Fibroblast of skin of left quadriceps (primary cell): ENCODE measurements at places on chromosomes 6 and 20.

DNA sequence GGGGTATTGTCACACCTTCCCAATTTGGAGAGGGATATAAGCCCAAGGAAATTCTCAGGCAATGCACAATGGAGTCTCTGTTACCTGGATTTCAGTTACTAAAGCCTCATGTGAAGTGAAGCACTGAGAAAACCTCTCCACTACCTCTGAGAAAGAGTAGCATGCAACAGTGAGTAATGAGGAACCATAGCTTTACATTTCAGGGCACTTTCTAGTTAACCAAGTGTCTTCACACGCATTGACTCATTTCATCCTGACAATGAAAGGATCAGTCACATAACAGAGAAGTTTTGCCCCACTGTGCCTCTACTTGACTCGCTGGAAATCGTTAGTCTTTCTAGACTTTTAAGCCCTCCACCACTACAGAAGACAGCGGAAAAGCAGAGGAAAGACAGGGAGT, 86.2 kb upstream of the ARID1B start:
- DNase-seq, result no peak

DNA sequence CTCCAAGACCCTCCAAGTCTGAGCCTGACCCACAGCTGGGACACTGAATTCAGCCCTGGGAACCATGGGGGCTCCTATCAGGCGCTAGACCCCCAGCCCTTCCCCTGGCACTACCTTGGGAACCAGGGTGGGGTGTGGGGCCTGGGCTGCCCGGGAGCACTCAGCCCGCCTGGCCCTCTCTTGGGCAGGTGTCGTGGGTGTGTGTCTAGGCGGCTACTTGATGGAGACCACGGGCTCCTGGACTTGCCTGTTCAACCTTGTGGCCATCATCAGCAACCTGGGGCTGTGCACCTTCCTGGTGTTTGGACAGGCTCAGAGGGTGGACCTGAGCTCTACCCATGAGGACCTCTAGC, 14.6 kb downstream of the SLC17A9 start:
- no peak for DNase-seq

DNA sequence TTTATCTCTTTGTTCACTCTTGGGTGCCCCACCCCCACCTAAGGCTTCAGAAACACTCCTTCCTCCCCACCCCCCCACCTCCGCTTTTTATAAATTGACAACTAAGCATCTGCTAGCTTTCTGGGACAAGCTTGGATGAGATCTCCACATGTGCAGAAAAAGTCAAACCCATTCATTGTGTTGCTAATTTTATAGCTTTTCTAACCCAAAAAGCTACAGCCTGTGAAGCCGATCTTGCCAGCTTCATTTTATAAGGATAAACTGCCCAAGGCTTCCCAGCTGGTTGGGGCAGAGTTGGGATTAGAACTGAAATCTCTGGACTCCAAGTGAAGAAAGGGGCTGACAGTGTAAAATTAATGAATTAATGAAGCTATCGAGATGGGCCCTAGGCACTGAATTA, 24.1 kb downstream of the BPIFB4 start:
- DNase-seq, result no peak

GRCh38 chr6:19413323-19413722, 423.8 kb upstream of the ID4 start:
- DNase-seq, result peak; percentile 32

- DNase-seq, result peak; percentile 5
Observed at GRCh38 chr6:579339-579738, 77.6 kb downstream of the HUS1B start.

DNA sequence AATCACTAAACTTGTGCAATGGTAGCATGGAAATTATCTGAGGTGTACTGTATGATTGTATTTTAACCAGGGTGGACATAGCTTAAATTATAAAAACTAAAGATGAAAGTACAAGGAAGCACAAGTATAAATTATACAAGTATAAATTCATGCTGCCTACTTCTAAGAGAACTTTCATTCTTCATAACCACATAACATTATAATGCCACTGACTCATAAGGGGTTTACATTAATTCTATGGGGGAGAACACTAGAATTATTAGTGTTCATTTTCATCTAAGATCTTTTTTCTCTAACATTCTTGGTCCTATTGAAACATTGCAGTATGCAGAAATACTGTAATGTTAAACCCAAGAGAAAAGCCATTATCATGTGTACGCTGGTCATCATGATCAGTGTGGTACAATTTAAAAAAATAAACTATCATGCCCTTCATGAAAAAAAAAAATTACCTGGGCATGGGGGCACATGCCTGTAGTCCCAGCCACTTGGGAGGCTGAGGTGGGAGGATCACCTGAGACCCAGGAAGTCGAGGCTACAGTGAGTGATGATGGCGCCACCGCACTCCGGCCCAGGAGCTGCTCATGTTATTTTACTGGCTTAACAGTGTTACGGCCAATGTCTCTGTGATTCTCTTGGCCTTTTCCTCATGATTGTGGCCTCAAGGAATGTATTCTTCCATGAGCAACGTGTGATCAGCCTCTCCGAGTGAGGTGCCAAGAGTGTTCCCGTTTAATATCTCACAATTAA, 25.9 kb upstream of the AHCY start:
- peak; percentile 9 for DNase-seq

- DNase-seq, result no peak
Observed at GRCh38 chr20:53855733-53856132, 214.7 kb downstream of the BCAS1 start.

DNA sequence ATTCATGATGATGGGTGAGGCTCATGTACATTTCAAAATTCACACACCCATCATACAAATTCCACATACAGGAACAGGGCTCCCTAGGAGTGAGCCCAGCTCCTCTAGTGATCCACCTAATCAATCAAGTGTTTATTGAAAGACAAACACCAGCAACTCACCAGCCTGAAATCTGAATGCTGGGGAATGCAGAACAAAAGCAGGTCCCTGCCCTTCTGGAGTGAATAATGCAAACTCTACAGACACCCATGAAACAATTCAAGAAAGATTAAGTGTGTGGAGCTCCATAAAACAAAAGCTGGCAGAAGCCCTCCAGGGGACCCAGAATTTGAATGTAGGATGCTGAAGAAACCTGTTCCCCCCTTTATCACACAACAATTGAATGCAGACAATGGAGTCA, 396.7 kb upstream of the JARID2 start:
- no peak for DNase-seq

DNA sequence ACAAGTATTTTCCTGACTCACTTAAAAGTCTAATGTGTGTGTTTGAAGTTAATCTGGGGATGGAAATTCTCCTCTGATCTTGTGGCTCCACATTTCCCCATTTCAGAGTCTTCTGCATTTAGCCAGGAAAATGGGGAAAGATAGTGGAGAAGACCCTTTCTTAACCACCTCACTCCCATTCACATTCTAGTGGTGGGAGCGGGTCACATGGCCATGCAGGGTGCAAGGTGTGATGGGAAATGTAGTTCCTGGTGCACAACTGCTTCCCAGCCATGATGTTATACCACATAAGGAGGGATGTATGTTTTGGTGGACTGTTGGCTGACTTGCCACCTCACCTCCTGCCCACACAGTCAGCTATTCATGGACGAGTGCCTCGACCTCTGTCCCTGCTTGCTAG, 61.8 kb downstream of the BANF2 start:
- no peak for DNase-seq

DNA sequence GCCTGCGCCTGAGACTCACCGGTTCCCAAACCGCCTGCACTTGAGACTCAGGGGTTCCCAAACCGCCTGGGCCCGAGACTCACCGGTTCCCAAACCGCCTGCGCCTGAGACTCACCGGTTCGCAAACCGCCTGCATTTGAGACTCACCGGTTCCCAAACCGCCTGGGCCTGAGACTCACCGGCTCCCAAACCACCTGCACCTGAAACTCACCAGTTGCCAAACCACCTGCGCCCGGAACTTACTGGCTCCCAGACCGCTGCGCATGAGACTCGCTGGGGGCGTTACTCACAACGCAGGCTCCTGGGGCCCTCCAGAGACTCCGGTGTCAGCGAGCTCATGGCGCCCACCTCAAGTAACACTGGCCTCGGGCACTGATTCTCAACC, 90.2 kb downstream of the DACT2 start:
- DNase-seq, result no peak

DNA sequence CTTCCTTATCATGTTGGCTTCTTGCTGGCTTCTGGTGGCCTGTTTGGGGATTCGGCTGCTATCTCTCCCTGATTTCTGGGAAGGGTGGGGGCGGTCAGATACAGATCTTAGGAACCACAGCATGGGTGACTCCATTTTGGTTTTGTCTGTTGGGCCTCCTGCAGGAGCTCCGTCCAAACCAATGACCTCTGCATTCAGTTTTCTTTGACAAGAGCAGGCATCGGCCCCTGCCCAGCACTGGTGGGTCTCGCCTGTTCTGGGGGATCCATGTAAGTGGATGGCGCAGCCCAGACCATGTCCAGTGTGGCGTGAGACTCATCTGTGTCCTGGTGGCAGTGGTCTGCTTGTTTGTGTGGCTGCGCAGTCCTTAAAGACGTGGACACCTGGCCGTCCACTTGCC, 8.6 kb upstream of the ARFGAP1 start:
- DNase-seq, result no peak

DNA sequence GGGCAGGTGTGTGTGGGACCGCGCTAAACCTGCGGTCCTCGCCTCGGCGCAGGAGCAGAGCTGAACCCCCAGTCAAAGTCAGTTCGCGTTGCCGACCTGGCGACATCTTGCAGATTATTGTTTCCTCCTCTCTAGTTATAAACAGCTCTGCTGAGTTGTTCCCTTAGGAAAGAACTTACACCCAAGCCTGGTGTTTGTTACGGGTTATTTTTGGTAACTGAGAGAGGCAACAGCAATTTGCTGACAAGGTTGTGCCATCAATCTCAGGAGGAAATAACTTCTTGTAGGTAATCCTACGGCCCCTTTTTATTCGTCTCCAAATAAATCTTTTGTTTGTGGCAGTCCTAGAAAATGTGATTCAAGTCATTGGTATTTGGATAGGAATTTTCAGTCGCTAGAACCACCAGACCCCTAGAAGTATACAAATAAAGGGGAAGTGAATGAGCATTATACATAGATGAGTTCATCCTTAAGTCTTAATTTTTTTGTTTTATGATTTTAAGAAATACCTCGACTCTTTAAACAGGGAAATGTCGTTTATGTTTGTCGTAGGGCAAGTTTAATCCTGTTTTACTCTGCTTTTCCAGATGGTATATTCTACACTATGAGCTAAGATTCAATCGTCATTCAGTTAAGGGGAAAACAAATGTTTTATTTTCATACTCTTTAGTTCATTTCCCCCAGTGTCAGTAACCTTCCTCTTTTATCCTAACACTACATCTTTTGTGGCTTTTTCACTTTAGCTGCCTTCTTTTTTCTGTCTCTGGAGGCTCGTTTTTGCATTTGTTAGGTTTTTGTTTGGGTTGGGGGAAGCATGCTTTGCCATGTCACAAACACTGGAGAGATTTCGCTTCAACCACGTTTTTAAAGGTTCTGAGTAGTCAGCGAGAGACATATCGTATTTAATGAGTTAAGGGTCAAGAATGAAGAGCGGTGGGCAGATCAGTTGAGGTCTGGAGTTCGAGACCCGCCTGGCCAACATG, 1.2 kb downstream of the PM20D2 start:
- DNase-seq, result peak; percentile 33

GRCh38 chr20:35648836-35649235, 15.9 kb downstream of the CPNE1 start:
- DNase-seq, result no peak

- DNase-seq, result peak; percentile 82
Observed at GRCh38 chr20:53738039-53738944, 144.7 kb upstream of the ZNF217 start.

- peak; percentile 48 for DNase-seq
Observed at GRCh38 chr6:68778356-68779020, 143.4 kb downstream of the ADGRB3 start.

DNA sequence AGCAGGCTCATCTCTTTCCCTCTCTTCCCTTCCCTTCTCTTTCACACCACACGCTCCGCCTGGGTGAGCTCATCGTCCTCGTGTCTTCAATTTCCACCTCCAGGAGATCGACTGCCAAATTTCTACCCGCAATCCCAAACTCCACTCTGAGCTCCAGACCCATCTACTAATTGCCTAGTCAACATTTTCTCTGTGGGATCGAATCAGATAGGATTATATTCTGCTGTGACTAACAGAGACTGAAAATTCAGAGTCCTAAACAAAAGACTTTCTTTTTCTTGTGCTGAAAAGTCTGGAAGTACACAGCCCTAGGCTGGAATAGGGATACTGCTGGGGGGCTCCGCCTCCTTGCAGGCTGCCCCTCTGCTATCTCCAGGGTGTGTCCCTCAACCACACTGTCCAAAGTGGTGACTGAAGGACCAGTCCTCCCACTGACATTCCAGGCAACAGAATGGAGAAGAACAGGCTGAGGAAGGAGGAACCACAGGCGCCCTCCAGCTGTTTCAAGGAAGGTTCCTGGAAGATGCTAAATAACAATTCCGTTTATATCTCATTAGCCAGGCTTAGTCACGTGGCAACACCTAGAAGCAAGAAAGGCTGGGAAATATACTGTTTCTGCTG, 5.0 kb upstream of the HSPA12B start:
- peak; percentile 18 for DNase-seq

DNA sequence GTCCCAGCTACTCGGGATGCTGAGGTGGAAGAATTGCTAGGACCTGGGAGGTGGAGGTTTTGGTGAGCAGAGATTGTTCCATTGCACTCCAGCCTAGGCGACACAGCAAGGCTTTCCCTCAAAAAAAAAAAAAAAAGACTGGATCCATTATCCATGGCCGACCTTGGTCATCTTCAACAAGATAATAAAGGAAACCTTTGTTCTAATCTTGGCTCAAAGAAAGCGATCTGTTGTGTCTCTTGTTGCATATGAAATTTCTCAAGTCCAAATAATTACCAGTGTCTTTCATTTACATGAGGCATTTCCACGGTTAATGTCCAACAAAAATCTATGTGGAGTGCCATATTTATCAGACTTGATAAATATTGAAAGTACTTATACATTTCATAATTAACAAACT, 23.7 kb upstream of the KIF16B start:
- no peak for DNase-seq

- DNase-seq, result no peak
Observed at GRCh38 chr6:125194941-125195340, 41.4 kb downstream of the TPD52L1 start.

DNA sequence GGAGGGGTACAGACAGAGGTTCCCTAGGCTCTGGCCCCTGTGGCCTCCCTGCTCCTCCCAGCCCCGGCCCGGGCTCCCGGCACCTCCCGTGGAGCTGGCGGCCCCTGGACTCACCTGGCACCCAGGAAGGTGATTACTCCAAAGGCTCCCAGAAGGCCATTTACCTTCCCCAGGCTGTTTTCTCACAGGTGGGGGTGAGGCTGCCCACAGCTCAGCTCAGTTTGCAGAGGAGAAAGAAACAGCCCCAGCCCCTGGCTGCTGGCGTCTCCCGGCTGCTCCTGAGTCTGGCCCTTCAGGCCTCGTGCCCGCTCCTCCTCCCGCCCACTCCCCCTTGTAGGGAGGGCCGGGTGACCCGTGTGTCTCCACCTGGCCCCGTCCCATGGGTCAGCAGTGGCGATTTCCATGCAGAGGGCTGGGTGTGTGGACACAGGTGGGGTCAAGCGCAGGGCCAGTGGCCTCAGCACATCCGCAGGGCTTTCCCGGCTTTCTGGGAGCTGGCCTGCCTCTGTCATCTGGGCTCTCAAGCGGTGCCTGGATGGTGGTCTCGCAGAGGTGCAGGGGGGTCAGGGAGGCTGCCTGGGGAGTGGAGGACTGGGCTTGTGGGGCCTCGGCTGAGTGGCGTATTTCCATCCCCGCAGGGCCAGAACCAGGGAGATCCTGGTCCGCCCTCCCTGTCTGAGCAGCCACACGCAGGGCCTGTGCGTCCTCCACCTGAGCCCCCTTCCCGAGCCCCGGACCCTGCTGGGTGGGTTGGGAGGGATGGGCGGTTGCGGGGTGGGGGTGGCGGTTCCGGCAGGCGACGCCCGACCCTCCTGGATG, 20.2 kb upstream of the GATA5 start:
- DNase-seq, result no peak
